Stimulated activated CD8-positive, alpha-beta memory T cell treated with anti-CD3 and anti-CD28 coated beads, Interleukin-15, amount 100 ng/mL, for 4 hours (primary cell): ENCODE measurements at places on chromosomes 16 and 17.

DNA sequence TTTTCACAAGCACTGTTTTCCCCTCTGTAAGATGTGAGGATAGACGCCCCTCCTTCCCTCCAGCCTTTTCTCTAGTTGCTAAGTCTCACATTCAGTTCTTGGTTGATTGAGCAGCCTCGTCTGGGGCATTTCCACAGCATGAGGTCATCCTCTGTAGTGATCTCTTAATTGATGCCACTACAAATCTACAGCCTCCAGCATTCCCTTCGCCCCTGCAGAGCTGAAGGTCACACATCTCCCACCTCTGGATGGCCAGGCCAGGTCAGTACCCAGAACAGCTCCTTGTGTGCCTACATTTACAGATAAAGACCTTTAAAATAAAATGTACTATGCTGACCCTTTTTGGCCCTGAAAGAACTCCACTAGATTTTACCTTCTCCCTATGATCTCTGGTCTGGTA lies 32.5 kb upstream of the CDH11 start:
- DNase-seq, result no peak

DNA sequence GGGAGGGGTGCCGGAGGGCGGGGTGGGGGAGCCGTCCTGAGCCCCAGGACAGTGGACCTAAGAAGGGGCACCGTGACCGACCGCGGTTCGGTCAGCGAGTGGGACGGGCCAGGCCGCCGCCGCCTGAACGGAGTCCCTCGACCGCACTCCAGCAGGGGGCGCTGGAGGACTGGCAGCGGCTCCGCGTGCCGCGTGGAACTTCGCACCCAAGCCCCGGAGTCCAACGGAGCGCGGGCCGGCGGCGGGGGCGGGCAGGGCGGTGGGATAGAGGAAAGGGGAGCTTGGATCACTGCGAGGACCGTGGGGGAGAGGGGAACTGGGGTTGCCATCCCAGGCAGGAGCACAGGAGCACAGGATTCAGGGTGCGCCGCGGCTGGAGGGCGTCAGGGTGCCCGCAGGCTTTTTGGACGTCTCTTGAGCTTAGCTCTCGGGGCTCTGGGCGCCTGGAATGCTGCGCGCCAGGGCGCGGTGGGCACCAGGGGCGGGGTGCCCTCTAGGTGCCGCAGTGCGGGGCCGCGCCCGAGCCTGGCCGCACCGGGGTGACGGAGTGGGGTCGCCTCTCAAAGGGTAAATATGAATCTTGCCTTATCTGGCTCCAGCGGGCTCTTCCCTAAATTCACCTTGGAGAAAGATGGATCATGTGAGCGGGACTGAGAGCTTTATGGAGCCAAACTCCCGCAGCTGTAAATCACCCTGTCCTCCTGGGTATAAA lies 379 bp upstream of the OTOP2 start:
- peak; percentile 33 for DNase-seq

- peak; percentile 35 for DNase-seq
Observed at GRCh38 chr16:47142821-47143676, 696 bp downstream of the NETO2 start.

DNA sequence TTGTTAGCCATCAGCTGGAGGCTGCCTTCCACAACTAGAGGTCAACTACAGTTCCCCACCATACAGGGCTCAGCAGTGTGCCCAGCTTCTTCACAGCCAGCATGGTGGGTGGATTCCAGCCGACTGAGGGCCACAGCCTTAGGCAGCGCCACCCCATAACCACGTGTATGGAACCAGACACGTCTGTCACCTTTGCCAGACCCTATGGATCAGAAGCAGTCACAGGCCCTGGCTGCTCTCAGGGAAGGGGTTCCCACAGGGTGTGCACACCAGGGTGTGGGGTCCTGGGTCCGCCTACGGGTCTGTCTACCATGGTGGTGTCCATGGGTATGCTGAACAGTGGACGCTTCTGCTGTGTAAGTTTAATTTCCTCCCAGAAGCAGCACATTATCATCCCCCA lies 265.0 kb upstream of the FOXF1 start:
- no peak for DNase-seq

DNA sequence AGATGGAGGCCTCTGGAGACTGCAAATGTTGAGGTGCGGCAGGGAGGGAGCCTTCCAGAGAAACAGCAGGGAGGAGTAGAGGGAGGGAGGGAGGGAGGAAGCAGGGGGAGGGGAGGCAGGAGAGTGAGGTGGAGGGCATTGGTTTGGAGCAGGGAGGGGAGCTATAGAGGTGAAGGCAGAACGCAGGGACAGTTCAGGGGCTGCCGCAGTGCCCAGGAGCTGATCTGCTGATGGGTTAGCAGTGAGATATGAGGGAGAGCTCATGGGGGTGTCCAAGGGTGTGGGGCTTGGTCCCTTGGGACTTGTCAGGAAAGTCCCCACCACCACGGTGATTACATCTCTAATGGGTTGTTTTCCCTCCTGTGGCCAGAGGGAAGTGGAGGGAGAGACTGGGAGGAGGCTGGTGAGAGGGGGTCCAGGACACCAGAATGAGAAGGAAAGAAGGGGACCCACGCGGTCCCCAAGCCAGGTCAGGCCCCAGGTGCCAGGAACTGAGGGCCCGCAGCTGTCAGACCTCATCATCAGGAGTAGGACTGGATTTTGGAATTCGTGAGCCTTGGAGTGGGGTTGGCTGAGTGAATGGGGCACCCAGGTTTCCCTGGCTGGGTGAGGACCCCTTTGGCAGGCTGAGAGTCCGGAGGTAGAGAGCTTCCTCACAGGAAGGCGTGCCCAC lies 11.2 kb downstream of the CA4 start:
- no peak for DNase-seq

DNA sequence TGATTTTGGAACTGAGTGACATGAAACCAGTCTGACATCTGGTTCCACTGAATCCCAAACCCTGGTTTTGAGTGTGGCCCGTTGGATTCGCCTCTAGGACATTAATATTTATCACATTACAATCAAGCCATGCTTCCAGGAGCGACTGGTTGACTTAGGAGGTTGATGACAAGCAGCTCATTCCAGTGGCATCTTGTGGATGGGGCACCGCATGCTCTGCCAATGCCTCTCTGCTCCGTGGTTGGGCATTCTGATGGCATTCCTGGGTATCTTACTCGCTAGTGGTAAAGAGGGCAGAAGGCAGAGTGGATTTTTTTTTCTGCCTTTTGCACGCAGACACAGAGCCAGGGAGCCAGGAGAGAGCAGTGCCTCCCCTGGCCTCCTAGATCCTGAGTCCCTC lies 31.4 kb downstream of the CACNG4 start:
- no peak for DNase-seq

- no peak for DNase-seq
Observed at GRCh38 chr16:49660626-49661025, 195.3 kb downstream of the ZNF423 start.

GRCh38 chr17:81577278-81578000 lies 25.3 kb upstream of the FAAP100 start:
- no peak for DNase-seq

DNA sequence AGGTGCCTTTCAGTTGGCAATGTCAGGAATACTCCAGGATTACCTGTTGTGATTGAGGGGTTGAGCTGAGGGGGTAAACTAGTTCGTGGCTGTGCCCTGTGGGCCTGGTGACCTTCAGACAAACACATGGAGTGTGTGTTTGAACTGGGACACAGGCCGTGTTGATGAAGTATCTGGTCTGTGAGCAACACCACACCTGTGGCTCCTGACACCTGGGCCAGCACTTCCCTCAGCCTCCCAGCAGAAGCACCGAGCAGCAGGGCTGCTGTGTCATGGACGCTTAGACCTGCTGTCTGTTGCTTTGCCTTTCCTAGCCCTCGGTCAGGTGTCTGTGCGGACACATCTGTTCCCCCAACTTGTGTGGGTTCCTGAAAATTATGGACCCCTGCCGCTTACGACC lies 82.9 kb downstream of the KSR1 start:
- no peak for DNase-seq

- no peak for DNase-seq
Observed at GRCh38 chr16:20380782-20381181, 23.8 kb downstream of the PDILT start.

DNA sequence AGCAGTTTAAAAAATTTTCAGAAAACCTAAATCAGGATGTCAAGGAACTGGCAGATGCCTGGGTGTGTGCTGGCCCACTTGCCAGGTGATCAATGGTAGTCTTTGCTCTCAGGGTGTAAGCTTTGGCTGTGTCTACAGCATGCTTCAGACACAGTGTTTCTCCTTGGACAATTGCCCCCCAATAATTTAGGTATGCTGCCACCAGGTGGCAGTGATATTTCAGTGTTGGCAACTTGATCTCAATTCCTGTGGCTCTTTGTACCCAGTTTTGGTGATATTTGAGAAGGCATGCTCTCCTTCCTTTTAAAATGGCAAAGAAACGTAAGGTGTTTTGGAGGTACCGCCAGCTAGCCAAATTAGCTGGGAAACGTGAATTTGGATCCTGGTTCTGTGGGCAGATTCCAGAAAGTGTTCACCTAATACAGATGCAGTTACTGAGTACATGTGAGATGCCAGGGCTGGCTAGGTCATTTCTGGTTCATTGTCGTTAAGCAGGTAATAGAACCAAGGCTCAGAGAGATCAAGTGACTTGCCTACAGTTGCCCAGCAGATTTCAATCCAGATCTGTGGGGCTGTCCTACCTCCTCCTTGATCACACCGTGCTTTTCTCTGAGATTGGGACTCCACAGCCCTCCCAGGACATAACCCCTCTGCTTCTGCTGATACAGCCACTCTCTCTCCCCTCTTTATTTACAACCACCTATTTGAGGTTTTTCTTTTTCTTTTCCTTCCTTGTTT lies 155.6 kb upstream of the PLCG2 start:
- DNase-seq, result peak; percentile 30

- DNase-seq, result no peak
Observed at GRCh38 chr17:75551266-75551665, 25.8 kb downstream of the LLGL2 start.

- no peak for DNase-seq
Observed at GRCh38 chr16:73735954-73736353, 560.7 kb upstream of the PSMD7 start.

DNA sequence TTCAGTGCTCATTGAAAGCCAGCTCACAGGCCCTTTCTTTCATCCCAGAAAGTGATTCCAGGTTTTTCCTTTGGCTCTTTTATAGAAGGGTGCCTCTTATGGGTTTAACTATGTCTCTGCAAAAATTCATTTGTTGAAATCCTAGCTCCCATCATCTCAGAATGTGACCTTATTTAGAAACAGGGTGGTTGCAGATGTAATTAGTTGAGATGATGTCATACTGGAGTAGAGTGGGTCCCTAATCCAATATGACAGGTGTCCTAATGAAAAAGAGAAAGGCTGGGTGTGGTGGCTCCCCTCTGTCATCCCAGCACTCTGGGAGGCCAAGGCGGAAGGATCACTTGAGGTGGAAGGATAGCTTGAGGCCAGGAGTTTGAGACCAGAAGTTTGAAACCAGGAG lies 64.2 kb upstream of the FAM20A start:
- DNase-seq, result no peak

- no peak for DNase-seq
Observed at GRCh38 chr17:2598166-2598565, 4.7 kb downstream of the PAFAH1B1 start.

- DNase-seq, result no peak
Observed at GRCh38 chr17:35144840-35145239, 2.7 kb upstream of the NLE1 start.

- DNase-seq, result no peak
Observed at GRCh38 chr17:42817866-42818265, 6.2 kb downstream of the BECN1 start.

DNA sequence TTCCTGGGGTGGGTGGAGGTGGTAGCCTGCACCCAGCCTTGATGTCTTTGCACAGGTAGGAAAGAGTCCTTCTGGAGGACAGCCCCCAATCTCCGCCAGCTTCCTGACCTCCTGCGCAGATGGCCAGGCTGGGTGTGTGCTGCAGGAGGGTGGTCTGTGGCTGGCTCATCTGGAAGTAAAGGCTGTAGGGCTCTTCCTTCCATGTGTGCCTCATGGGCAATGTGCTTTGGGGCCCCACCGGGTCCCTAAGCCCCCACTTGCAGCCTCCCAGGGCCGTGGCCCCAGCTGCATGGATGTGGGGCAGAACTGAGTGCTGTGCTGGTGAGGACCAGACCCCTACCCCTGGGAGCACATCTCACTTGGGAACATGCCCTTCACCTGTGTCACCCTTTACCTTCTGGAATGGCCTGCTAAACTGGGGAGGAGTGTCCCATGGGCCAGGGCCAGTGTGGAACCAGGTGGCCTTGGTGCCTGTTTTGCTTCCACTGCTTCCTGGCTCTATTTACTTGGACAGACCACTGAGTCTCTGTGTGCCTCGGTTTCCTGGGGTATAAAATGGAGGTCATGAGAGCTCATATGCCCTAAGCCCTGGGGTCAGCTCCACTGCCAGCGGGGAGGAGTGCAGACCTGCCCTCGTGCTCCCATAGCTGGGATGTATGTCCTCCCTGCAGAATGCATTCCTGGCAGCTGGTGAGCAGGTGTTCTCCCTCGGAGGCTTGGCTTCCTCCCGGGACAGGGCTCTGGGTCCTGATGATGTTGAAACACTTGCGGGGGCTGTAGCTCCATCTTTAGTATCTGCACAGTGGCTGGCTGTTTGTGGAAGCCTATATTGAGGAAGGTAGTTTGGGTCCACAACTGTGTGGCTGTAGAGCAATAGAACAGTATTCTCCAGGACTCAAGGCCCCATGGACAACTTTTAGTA lies 18.0 kb downstream of the MPRIP start:
- DNase-seq, result no peak

DNA sequence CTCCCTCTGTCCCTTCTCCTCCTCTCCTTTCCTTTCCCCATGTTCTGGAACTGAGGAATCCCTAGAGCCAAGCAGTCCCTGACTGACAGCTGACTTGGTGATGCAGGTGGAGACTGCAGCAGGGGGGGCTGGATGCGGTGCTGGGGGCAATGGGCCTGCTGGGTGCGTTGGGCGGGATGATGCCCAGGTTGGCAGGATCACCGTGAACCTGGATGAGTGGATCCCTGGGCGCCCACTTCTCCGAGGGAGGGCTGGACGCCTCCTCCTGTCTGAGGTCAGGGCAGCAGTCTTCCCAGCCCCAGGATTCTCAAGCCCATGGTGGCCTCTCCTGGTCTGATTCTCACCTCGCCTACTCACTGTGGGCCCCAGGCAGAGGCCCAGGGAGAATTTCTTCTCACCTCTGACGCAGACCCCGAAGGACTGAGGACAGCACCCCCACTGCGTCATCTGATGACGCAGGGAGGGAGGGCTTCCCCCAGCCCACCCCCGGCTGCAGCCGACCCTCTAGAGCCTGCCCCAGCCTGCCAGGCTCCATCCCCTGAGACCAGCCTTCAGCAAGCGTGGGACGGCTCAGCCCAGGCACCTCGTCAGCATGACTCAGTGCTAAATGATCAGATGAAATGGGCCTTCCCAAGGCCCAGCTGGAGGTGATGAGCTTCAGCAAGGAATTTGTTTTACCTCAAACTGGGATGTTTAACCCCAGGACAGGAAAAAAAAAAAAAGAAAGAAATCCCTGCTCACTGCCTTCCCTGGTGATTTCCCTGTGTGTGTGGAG lies 188.0 kb upstream of the TNRC6C start:
- no peak for DNase-seq

DNA sequence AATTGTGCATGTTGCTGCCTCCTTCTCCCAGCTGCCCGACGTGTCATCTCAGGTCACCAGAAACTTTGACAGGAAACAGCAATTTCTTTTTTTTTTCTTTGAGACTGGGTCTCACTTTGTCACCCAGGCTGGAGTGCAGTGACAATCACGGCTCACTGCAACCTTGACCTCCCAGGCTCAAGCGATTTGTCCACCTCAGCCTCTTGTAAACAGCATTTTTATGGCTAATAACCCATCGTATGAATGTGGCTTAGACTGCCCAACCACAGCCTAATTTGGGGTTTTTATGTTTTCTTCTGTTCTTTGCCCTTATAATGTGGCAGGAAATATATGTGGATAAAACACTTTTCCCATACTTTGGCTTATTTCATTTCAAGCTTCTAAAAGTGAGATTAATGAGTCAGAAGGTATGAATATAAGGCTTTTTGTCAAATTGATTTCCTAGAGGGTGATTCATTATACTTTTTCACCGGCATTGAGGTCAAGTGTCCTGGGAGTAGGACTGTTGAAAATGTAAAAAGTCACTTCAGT lies 31.0 kb upstream of the SLC5A10 start:
- DNase-seq, result no peak
